ENCODE measurements at places on chromosomes 12 and 14.

- DNase-seq = peak; percentile 81
Measured at GRCh38 chr14:85487215-85487614, 42.7 kb upstream of the FLRT2 start.

DNA sequence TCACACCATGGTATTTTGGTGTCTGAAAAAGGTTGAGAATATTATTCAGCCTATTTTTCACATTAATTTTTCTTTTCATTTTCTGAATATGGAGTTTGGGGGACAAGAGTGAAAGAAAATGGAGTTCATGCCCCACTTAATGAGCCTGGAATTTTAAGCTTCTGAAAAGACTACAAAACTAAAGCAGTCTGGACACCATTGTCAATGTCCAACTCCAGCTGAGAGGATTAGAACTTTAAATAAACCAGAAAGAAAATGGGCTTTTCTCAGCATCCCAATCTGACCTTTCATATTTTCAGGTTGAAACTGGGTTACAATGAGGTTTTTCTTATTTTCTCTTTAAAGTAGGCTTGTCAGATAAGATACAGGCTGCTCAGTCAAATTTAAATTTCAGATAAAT lies 207.7 kb downstream of the SLC6A15 start:
- no peak for DNase-seq

GRCh38 chr12:131003716-131004045 lies 50.0 kb downstream of the ADGRD1 start:
- no peak for DNase-seq

- no peak for DNase-seq
Measured at GRCh38 chr12:14771651-14772137, 31.6 kb downstream of the WBP11 start.

- no peak for DNase-seq
Measured at GRCh38 chr14:60357551-60358149, 108.6 kb downstream of the PPM1A start.

- no peak for DNase-seq
Measured at GRCh38 chr14:89243741-89244140, 173.3 kb downstream of the FOXN3 start.

- no peak for DNase-seq
Measured at GRCh38 chr12:3662521-3662921, 90.4 kb downstream of the CRACR2A start.

DNA sequence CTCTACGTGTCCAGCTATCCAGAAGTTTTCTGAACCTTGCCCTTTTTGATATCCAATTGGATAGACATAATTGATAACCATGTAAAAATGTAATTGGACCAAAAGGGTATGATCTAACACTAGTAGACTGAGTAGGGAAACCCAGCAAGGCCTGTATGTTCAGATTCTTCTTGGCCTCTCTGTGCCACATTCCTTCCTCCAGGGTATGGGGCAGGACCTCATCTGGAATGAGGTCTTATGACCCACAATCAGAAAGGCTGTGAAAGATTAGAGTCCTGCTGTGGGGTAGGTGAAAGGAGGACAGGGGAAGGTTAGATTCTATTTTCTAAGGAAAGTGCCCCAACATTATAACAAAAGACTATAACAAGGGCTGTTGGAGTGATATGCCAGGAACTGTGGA lies 51.3 kb upstream of the A2ML1 start:
- DNase-seq = no peak

- DNase-seq = no peak
Measured at GRCh38 chr14:74176400-74176793, 62.9 kb upstream of the VSX2 start.

GRCh38 chr12:19799895-19800602 lies 360.8 kb downstream of the AEBP2 start:
- DNase-seq = no peak

DNA sequence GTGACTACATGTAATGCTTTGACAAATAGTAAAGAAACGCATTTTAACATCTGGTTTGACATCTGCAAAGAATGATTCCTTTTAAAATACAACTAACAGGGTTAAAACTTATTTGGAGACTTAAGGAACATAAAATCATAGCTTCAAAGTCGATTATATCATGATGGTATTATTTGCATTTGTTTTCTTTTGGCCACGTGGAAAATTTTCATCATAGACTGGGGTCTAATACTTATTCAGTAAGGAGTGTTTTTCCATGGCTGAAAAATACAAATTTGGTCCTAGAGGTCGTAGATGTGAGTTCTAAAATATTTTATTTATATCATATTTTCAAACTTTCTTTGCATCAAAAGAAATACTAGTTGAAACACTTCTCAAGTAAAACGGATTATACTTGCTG lies 31.5 kb upstream of the LMNTD1 start:
- no peak for DNase-seq

DNA sequence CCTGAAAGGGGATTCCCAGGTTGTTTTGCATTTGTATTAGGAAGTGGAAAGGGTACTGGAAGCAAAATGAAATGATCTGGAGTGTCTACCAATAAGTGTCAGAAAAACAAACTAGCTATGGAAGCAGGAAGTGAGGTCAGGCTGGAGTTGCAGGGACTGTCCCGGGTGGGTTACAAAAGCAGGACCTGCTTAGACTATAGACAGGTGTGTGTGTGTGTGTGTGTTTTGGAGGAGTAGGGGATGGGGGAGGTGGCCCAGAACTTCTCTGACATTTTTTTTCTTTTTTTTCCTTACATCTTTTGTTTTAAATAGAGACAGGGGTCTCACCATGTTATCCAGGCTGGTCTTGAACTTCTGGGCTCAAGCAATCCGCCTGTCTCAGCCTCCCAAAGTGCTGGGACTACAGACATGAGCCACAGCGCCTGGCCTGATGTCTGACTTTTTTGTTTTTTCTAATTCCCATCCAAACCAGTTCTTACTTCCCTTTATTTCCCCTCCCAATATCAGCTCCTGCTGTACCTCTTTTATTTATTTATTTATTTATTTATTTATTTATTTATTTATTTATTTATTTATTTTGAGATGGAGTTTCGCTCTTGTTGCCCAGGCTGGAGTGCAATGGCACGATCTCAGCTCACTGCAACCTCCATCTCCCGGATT lies 512 bp upstream of the RND1 start:
- DNase-seq = no peak

DNA sequence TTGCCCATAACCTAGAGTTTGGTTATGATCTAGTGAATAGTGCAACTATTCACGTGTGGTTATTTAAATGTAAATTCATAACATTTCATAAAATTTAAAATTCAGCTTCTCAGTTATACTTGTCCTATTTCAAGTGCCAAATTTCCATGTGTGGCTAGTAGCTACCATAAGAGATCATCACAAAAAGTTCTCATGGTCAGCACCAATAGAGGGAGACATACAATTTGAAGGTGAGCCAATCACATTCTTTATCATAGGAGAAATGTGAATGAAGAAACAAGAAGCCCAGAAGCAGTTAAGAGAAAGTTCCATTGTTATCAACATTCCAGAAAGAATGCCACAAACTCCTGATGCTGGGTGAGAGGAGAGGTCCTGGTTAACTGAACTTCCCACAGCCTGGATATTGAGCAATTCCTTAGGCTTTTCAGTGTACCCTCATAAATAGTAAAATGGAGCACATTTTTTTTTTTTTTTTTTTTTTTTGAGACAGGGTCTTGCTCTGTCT lies 892.9 kb upstream of the USP15 start:
- no peak for DNase-seq

- DNase-seq = no peak
Measured at GRCh38 chr12:123085066-123085465, 65.8 kb downstream of the PITPNM2 start.

DNA sequence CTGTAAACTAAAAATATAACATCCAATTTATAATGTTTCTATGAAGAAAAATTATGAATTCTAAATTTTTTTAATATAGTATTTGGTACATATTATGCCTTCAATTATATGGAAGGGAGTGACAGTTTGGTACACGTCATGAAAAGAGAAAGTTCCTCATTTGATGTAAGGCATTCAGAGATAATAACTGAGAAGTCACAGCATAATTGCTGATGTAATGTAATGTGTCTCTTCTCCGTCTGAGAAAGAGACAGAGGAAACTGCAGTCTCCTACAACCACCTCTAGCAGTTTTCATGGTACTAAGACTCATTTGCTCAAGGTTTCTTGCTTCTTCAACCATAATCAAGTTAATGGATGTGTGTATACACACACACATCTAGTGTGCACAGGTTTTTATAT lies 2.3 kb upstream of the CD69 start:
- no peak for DNase-seq

- no peak for DNase-seq
Measured at GRCh38 chr12:104942075-104942474, 16.0 kb downstream of the SLC41A2 start.

GRCh38 chr12:68319988-68320623 lies 12.1 kb downstream of the MDM1 start:
- peak; percentile 74 for DNase-seq

GRCh38 chr14:26599291-26599690 lies 1.5 kb upstream of the NOVA1 start:
- no peak for DNase-seq

- no peak for DNase-seq
Measured at GRCh38 chr14:66003082-66003730, 483.0 kb upstream of the CCDC196 start.

- DNase-seq = no peak
Measured at GRCh38 chr14:74518221-74518620, 24.7 kb downstream of the ISCA2 start.

DNA sequence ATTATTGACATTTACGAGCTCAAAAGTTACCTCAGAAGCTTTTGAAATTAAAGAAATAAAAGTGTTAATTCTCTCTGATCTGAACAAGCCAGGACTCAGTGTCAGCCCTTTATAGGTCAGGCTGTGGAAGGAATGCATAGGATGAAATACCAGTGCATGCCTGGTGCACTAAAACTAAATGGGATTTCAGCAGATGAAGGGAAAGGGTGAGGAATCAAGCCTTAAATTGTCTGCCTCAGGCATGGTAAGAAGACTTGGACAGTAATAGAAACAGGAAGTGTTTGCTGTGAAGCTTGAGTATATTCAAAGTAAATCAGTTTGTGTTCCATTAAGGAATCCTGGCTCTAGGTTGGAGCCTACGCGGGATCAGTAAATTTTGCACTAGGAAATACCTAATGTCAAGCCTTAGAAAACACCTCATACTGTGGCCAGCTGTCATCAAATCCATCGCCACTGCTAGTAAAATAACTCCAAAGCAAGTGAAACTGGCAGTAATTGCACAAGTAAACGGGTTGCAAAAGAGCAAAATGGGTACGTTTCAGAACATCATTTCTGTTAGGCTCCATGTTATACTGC lies 76.3 kb downstream of the PDE3A start:
- DNase-seq = no peak

GRCh38 chr12:53759261-53759660 lies 7.5 kb upstream of the CISTR start:
- no peak for DNase-seq

DNA sequence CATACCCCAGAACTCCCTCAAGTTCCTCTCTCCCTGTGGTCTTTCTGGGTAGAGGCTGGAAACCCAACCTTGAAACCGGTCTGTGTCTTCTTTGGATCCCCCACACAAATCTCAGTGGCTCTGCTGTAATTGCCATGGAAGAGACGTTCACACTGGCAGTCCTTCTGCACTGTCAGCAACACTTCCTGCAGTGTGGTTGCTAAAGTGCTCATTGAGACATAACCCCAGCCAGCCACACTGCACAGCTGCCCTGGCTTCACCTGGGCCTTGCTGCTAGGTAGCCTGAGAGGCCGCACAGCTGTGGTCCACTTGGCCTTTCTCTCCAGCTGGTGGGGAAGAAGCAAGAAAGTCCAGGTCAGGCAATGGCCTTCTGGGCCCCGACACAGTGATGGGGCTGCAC lies 2.4 kb downstream of the GZMH start:
- no peak for DNase-seq

DNA sequence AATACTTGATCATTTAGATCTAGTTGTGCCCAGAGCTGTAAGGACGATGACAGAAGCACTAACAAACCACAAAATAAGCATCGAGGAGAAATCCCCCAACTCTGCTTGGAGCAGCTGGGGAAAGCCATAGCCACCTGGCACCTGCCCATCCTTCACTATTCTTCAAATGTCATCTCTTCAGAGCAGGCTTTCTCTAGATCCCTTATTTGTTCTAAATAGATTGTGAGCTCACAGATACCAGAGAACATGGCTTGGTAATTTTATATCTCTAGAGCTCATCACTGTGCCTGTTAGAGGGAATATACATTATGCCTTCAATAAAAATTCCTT lies 50.9 kb downstream of the GRIP1 start:
- no peak for DNase-seq

DNA sequence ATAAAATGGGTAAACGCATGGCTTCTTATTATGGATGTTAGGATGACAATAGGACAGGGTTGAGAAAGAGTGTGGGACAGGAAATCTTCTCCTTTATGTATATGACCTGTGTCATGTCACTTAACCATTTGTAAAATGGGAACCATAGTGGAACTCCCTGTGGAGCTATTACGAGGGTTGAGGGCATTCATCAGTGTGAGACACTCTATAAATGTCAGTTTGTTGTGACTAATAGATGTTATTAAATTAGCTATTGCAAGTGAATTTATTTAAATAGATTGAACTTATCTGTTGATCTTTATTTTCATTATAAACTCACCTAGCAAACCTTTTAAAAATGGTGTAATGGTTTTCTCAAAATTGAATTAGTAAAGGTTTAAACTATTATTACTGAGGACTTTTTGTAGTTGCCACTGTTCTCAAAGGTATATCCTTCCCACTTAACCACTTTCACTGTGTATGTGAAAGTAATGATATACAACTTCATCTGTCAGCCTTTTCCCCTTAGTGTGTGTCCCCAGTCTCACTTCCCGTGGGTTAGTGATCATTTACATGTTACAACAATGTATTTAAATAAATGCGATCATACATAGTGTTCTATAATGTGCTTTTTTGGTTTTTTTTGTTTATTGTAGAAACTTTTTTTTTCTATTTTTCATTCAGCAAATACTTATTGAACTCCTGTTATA lies 17.1 kb downstream of the HELB start:
- DNase-seq = no peak

- DNase-seq = no peak
Measured at GRCh38 chr12:132484891-132485441, 5.0 kb upstream of the FBRSL1 start.

GRCh38 chr12:608413-608812 lies 54.8 kb downstream of the NINJ2 start:
- no peak for DNase-seq

- no peak for DNase-seq
Measured at GRCh38 chr12:41701943-41702601, 442.6 kb downstream of the GXYLT1 start.

Data from AG08395 (cell line).